ENCODE measurements at places on chromosomes 4 and X.

GRCh38 chrX:133980832-133981588 is 4.4 kb downstream of the GPC3 start:
- no peak for DNase-seq
- H3K4me1 ChIP-seq: no peaks in the 10 kb centered on the region
- peaks cover 1% of the 10 kb centered on the region for H3K36me3 ChIP-seq
- H3K27ac ChIP-seq: no peak overlapping the region

DNA sequence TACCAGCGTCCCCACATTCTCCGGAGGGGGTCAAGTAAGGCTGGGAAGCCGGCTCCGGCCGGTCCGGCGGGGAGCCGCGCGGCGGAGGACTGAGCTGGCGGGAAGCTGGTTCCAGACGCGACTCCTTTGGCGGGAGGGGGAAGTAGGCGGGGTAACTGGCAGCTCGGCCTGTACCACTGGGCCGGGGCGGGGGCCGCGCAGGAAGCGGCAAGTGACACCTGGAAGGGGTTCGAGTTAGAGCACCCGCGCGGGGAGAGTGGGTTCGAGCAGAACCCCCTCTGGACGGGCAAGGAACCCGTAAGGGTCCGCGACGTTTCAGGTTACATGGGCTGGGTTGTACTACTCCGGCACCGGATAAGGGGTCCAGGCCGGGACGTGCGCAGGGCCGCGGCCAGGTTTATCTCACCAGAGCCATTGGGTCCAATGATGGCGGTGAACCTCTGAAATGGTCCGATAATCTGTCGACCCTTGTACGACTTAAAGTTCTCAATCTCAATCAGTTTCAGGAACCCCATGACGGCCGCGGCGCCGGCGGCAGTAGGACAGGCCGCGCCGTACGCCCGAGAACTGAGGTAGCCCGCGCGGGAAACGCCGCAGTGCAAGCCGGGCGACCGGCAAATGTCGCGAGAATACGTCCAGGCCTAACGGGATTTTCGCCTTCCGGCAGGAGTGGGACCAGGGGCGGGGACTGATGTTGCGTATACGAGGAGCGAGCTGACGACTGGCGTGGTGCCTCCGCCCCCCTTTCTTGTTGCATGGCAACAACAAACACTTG is at the start of gene SMC1A:
Gene SMC1A (minus strand): TSS at position 569 of the 775 bp plus-strand sequence. CDS start 54 bp downstream, at position 515.
- peak within 1 kb of the TSS; percentile 92 for H3K4me3 ChIP-seq
- H3K4me1 ChIP-seq: peaks cover 31% of the 10 kb centered on the region
- peaks cover 19% of the 10 kb centered on the region for H3K36me3 ChIP-seq
- H3K27ac ChIP-seq: peak within 1 kb of the TSS; percentile 100
- H3K27me3 ChIP-seq: no peaks in the 10 kb centered on the region

GRCh38 chr4:24364249-24364648 is 220.1 kb downstream of the DHX15 start:
- no peak overlapping the region for H3K27ac ChIP-seq
- no peak overlapping the region for H3K4me3 ChIP-seq
- no peak for DNase-seq
- H3K4me1 ChIP-seq: no peaks in the 10 kb centered on the region
- no peaks in the 10 kb centered on the region for H3K36me3 ChIP-seq

DNA sequence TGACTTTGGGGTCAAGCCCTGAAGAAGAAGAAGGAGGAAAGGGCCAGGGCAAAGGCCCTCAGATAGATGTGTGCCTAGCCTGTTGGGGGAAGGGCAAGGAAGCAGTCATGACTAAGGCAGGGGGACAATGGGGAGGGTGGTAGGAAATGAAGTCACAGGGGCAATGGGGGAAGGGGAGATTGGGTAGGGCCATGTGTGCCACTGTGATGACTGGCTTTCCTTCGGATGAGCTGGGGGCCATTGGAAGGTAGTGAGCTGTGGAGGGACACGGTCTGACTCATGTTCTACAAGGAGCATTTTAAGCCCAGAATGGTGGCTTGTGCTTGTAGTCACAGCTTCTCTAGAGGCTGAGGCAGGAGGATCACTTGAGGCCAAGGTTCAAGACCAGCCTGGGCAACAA is 642.0 kb downstream of the MID1IP1 start:
- DNase-seq: no peak
- H3K27ac ChIP-seq: no peak overlapping the region
- no peaks in the 10 kb centered on the region for H3K36me3 ChIP-seq

DNA sequence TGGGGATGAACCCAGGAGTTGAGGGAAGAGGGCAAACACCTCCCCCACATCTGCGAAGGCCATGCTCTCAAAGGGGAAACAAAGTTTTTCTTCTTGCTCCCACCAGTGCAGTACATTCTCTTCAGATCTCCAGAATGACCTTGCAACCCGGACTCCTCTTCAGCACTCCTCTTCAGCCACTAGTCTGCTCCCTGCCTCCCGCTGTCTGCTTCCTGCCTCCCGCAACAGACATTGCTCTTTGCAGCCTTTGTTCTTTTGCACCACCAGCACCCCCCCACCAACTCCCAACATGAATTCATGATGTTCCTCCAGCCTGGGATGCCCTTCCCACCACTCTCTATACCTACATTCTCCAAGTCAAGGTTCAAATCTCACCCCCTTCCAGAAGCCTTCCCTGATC is 32.1 kb downstream of the UTP14A start:
- DNase-seq: no peak
- no peak overlapping the region for H3K4me3 ChIP-seq
- H3K27me3 ChIP-seq: no peaks in the 10 kb centered on the region
- peaks cover 6% of the 10 kb centered on the region for H3K4me1 ChIP-seq
